ENCODE measurements at places on chromosomes 7 and 10.

DNA sequence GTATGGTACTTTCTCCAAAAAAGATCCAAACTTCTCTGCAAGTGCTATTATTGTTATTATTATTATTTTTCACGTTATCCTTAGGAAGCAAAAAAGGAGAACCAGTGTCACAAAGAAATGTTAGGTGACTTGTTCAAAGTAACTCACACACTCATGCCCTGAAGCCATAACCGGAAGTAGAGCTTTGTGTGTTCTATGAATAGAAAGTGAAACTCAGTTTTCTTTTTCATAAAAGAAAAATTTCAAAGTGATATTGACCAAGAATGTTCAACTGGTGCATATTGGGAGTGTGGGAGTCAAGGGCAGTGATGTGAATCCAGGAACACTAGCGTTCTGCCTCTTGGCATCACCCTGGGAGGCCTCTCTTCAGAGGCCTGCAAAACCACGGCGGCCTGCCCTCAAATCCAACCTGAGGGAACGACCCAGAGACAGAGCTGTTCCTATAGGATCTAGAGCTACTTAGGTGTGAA, 106.1 kb downstream of the PRKCQ start:
- no peak for DNase-seq

GRCh38 chr7:114413761-114414155, 857 bp upstream of the FOXP2 start:
- no peak for DNase-seq

- DNase-seq: no peak
Measured at GRCh38 chr10:124944982-124945381, 3.1 kb downstream of the ZRANB1 start.

DNA sequence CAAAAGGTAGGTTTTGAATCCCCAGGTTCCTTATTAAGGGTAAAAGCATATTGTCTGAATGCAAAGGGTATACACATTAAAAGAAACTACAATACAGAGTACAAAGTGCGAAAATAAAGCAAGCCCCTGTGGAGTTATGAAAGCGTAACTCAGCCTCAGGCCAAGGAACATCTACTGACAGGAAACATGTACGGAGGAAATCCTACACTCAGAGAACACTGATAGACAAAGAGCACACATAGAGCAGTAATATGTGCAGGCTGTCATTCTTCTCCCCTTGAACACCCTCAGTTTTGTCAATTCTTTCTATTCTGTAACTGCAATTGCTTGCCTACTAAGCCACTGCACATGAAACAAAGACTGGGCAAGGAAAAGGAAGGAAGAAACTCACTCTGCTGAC, 150.2 kb downstream of the DGKB start:
- no peak for DNase-seq

- no peak for DNase-seq
Measured at GRCh38 chr7:129279757-129280156, 54.9 kb downstream of the AHCYL2 start.

GRCh38 chr10:37976880-37977203, 395 bp upstream of the ZNF25 start:
- DNase-seq: no peak

GRCh38 chr7:155058896-155059295, 11.2 kb upstream of the HTR5A start:
- no peak for DNase-seq
